ENCODE measurements at places on chromosomes 3 and 15. TPM values are rescaled to one million over a fixed set of nuclear protein-coding genes. Genes with fewer than 3 reads are reported as not detected.
A peak's percentile ranks its signal among the peaks of the same experiment; 100 is the strongest.

The MOBP gene
- total RNA-seq: not detected

DNA sequence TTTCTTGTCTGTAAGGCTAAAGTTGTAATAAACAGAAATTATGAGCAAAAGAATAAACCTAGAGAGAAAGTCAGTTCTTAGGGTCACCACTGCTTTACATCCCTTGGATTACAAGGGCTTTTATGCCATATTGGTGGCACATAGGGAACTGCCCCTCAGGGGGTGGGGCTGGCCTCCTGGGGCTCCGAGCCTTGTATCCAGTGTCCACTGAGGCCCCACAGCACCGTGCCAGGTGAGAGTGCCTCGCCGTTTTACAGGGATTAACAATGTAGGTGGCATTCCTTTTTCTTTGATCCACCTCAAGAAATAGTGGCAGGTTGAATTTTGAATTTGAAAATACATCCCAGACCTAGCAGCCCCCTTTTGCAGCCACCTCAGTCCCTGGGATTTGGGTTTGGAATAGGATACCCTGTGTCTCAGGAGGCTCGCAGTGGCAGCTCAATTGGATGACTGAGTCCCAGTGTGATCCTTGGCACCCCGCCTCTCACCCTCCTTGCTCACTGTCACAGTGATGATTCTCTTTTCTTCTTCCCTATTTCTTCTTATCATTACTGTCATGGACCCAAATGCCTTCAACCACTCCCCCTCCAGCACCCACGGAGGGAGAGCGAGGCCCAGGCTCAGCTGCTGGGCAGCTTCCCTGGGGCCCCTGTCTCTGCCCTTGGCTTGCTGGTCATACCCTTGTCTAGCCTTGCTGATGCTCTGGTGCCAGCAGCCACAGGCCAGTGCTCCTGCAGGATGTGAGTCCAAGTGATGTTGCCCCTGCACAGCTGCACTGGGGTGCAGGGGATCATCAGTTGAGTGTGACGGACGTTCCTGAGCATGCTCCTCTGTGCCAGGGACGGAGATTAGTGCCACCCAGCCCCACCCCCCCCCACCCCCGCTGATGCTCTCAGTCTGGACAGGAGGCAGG is 137.9 kb downstream of the DNAJB8 start:
- DNase-seq: no peak

- no peak for DNase-seq
These were observed 3.0 kb upstream of the GRAMD2A start for GRCh38 chr15:72200395-72201237.

The SELENOT gene
- 110 TPM for total RNA-seq

- no peak for DNase-seq
These were observed 44.8 kb downstream of the GATM start for GRCh38 chr15:45333550-45333949.

DNA sequence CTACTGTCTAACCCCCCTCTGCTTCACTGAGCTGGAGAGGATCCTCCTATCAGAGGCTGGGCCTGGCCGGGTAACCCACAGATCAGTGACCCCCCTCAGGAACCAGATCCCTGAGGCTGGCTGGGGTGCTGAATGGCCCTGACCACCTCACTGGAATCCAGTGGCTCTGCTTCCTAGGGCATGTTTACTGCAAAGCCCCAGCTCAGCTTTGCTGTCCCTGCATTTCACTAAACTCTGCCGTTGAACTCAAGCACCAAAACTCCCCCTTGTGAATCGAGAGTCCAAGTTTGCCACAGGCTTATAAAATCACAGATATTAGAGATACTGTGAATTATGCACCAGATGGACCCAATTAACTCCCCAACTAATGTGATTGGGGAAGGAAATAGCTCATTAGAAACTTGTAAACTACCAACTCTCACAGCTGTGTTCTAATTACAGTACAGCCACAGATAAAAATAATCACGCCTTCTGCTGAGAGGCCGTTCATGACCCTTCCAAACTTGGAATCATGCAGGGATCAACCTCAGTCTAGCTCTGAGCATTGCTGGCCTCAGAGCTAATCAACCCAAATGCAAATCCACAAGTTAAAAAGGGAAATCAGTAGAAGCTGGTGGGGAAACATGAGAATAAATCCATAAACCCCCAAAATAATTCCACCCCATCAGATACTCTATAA is 47.0 kb downstream of the OCA2 start:
- DNase-seq: no peak

DNA sequence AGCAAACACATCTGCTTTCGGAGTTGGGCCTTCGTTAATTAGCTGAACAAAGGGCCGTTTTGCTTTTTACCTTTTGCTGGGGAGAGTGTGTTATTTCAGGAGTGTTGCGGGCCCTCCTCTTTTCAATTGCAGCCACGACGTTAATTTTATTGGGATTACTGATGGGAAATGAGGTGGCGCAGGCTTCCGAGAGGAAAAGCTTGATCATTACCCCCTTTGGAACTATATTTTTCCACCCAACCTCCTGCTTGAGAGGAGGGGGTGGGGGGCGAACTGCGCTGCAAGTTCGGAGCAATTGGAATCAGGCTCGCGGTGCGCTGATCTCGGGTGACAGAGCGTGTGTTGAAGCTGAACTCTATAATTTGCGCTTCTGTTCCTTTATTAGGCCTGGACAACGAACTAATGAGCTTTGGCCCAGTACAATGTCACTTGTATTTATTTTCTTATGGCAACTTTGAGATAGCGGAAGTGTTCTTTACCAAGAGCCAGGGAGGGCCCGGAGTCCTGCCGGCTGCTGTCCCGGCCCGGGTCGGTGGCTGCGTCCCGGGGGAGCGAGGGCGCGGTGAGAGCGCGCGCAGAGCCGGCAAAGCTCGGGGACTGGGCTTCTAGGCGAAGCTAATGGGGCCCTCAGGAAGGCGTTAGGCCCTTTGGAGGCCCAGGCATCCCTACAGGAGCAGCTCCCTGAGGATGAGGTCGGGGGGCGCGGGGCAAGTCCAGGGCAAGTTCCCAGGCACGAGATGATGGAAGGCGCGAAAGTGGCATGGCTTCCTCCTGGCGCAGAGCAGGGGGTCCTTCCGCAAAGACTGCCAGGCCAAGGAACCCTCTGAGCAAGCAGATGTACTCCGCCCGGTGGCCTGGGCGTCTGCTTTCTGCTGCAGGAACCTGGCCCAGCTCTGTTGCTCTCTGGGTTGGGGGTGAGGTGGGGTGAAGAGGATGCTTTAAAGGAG is 12.9 kb downstream of the NR2F2 start:
- DNase-seq: no peak

The EPHA6 gene
- total RNA-seq: not detected

DNA sequence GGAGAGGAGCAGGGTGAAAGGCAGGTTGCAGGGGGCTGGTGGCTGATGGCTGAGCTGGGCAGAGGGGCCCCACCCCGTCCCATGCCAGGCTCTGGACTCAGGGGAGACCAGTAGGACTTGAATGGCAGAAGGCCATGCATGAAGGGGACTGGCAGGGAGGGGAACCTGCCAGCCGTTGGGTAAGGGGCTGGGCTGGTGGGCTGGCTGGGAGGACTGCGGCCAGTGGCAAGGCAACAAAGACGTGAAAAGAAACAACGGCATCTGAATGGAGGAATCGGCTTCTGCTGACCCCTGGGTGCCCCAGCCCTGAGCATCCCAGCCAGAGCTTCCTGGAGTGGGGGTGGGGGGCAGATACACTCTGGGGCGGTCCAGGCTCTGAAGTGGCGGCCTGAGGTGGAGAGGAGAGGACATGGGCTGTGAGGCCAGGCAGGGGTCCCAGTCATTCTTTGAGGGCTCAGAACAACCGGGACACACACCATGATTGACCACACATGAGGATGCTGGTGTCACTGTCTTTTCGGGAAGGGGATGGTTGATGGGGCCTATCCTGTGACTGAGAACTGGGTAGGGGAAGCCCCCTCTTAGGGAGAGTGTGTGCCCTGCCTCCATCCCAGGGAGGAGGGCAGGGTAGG is 11.7 kb downstream of the GLYCTK start:
- no peak for DNase-seq

GRCh38 chr15:64763874-64764273 is 11.5 kb downstream of the RBPMS2 start:
- DNase-seq: no peak

GRCh38 chr15:34659056-34659455 is 75.6 kb upstream of the GOLGA8B start:
- DNase-seq: no peak

DNA sequence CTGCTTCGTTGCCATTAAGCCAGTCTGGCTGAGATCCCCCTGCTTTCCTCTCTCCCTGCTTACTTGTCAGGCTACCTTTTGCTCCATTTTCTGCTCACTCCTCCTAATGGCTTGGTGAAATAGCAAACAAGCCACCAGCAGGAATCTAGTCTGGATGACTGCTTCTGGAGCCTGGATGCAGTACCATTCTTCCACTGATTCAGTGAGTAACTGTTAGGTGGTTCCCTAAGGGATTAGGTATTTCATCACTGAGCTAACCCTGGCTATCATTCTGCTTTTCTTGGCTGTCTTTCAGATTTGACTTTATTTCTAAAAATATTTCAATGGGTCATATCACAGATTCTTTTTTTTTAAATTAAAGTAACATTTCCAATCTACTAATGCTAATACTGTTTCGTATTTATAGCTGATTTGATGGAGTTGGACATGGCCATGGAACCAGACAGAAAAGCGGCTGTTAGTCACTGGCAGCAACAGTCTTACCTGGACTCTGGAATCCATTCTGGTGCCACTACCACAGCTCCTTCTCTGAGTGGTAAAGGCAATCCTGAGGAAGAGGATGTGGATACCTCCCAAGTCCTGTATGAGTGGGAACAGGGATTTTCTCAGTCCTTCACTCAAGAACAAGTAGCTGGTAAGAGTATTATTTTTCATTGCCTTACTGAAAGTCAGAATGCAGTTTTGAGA is 25.0 kb downstream of the CTNNB1 start:
- no peak for DNase-seq

- no peak for DNase-seq
These were observed 36.0 kb downstream of the BDH1 start for GRCh38 chr3:197519801-197520211.

GRCh38 chr3:15428539-15428938 is 1.1 kb downstream of the EAF1 start:
- DNase-seq: peak; percentile 11

The ZNF774 gene
- total RNA-seq: 1.9 TPM

DNA sequence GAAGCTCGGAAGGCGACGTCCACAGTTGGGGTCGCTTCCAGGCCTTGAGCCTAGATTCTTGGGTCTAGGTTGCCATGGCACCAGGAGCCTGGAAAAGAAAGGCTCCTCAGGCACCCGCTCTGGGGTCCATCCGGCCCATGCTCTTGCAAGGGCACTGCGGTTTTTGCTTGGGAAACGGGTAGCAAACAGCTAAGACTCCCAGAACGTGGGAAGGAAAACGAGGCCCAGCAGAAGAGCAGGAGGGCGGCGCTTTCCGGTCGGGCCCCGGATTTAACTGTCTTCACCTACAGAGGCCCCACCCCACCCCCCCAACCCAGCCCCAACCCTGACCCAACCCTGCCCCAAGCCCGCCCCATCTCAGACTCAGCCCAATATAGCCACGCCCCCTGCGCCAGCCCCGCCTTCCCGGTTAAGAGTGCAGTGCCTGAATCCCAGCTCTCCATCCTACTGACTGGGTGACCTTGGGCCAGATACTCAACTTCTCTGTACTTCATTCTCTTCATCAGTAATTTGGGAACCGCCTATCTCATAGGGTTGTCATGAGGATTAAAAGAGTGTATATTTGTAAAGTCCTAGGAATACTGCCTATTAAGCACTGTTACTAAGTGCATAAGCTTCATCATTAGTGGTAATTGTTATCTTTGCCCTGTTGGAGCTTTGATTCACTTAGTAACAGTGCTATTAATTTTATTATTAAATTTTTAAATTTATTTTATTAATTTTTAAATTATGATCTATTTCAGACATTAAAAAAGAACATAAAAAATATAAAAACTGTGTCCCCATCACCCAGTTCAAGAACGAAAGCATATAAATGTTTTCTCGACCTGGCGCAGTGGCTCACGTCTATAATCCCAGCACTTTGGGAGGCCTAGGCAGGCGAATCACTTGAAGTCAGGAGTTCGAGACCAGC is 28.4 kb upstream of the SMAD6 start:
- DNase-seq: peak; percentile 45

GRCh38 chr3:39754549-39754948 is 54.9 kb upstream of the MYRIP start:
- no peak for DNase-seq

- no peak for DNase-seq
These were observed 531 bp upstream of the BLOC1S6 start for GRCh38 chr15:45586601-45587094.

- DNase-seq: no peak
These were observed 76.9 kb upstream of the IGSF10 start for GRCh38 chr3:151537726-151538125.

GRCh38 chr3:165642761-165643420 is 194.3 kb downstream of the BCHE start:
- no peak for DNase-seq

- DNase-seq: no peak
These were observed 66.5 kb upstream of the PLXND1 start for GRCh38 chr3:129673012-129673411.

DNA sequence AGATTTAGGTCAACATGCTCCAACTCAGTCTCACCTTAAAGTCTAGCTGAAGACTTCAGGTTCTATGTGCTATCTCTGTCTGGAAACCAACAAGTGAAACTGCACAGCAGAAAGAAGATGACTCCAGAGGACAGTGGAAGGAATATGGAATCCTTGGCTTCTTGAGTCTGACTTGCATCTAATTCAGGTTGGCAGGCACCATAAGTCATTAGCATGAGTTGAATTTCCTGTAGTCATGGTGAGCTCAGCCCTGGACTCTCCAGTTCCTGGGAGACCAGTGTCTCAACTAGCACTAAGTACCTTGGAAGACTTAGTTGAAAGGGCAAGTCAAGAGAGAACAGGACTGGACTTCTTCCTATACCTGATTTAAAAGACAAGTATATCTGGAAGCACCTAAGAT is 129.7 kb downstream of the DTWD1 start:
- no peak for DNase-seq

The ROPN1B gene
- not detected for total RNA-seq

GRCh38 chr15:76298986-76299385 is 12.3 kb downstream of the ETFA start:
- DNase-seq: no peak

Data from activated naive CD8-positive, alpha-beta T cell treated with anti-CD3 and anti-CD28 coated beads for 36 hours (primary cell).